ENCODE measurements at places on chromosomes 7 and 10.

GRCh38 chr7:75596727-75597614 lies 104.9 kb downstream of the SPDYE5 start:
- H3K27ac ChIP-seq, result no peak overlapping the region
- no peaks in the 10 kb centered on the region for H3K27me3 ChIP-seq
- DNase-seq, result no peak
- H3K36me3 ChIP-seq, result peaks cover 21% of the 10 kb centered on the region
- peaks cover 13% of the 10 kb centered on the region for H3K4me1 ChIP-seq

- no peak overlapping the region for H3K4me3 ChIP-seq
- no peak for DNase-seq
- no peak overlapping the region for H3K27ac ChIP-seq
- no peaks in the 10 kb centered on the region for H3K27me3 ChIP-seq
Observed at GRCh38 chr7:104048055-104048454, 58.6 kb upstream of the RELN start.

- no peaks in the 10 kb centered on the region for H3K4me1 ChIP-seq
- H3K27ac ChIP-seq, result no peak overlapping the region
- H3K4me3 ChIP-seq, result no peak overlapping the region
- no peaks in the 10 kb centered on the region for H3K27me3 ChIP-seq
- no peak for DNase-seq
Observed at GRCh38 chr7:2138146-2138765, 94.5 kb downstream of the MAD1L1 start.

- H3K4me3 ChIP-seq, result no peak overlapping the region
- no peaks in the 10 kb centered on the region for H3K36me3 ChIP-seq
- no peak overlapping the region for H3K27ac ChIP-seq
- H3K4me1 ChIP-seq, result peaks cover 42% of the 10 kb centered on the region
- no peaks in the 10 kb centered on the region for H3K27me3 ChIP-seq
Observed at GRCh38 chr7:539731-540411, 20.2 kb upstream of the PDGFA start.

GRCh38 chr10:95504246-95504691 lies 56.9 kb downstream of the SORBS1 start:
- H3K27ac ChIP-seq, result peak overlapping the region; percentile 87
- peaks cover 100% of the 10 kb centered on the region for H3K4me1 ChIP-seq
- H3K36me3 ChIP-seq, result no peaks in the 10 kb centered on the region
- DNase-seq, result no peak
- H3K4me3 ChIP-seq, result peak overlapping the region; percentile 30
- H3K27me3 ChIP-seq, result no peaks in the 10 kb centered on the region

DNA sequence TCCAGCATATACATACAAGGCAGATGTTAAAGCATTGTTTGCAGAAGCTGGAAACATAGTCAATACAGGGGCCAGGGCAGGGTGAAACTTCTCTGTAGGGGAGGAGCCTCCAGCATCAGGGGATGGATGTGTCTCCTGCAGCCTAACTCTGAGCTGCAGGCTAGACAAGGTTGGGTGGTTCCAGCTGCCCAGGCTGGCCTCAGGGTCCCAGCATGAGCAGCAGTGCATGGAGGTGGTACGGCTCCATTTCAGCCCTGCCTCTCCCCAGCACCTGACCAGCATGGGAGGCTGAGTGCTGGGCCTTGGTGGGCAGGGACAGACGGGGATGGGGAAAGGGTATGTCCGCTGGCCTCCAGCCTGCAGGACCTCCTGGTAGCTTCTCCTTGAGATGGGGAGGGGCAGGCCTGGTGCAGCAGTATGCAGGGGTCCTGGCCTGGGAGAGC lies 7.4 kb upstream of the TBRG4 start:
- H3K27me3 ChIP-seq, result no peaks in the 10 kb centered on the region
- H3K4me3 ChIP-seq, result no peak overlapping the region
- no peaks in the 10 kb centered on the region for H3K4me1 ChIP-seq
- H3K27ac ChIP-seq, result no peak overlapping the region
- DNase-seq, result no peak
- no peaks in the 10 kb centered on the region for H3K36me3 ChIP-seq

DNA sequence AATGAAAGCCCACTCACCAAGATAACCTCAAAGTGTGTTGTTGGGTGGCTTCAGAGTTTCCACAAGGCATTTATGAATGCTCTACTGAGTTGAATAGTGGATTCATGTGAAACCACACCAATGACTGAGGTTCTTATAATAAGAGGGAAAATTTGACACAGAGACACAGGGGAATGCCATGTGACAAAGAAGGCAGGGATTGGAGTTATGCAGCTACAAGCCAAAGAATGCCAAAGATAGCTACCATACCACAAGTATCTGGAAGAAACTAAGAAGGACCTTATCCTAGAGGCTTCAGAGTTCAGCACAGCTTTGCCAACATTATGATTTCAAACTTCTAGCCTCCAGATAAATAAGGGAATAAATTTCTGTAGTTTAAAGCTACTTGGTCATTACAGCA lies 68.0 kb upstream of the PCDH15 start:
- H3K36me3 ChIP-seq, result no peaks in the 10 kb centered on the region
- H3K27me3 ChIP-seq, result no peaks in the 10 kb centered on the region
- no peak overlapping the region for H3K27ac ChIP-seq
- DNase-seq, result no peak
- H3K4me3 ChIP-seq, result no peak overlapping the region

DNA sequence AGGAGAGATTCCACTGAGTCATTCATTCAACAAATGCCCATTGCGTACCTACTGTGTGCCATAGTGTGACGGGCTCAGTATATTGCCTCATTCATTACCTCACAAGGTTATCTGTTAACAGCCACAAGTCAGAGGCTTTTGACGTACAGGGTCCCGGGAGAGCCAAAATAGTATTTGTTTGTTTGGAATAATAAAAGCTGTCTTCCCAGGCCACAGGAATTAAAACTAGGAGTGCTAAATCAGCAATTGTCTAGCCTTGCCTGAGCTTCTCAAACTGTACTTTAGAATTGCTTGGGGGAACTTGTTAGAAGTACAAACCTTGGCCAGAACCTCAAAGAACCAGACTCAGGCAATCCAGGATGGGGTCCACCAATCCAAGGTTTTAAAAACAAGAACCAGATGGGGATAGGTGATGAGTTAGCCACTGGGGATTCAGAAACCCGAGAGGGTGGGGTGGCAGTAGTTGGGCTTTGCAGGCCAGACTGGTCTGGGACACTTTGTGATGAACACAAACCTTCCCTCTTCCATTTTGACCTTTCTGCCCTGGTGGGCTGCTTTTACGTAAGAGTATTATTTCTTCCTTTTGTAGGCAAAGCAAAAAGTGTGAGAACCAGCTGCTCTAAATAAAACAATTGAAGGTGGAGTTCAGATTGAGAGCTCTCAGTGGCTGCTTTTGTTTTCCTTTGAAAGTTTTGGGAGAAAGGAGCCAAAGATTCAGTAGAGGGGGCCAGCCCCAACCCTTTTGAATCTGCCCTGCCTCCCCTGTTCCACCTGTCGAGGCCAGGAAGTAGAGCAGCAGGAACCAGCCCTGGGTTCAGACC lies 113.0 kb upstream of the ANLN start:
- no peak for DNase-seq
- H3K27me3 ChIP-seq, result no peaks in the 10 kb centered on the region
- no peaks in the 10 kb centered on the region for H3K36me3 ChIP-seq
- no peak overlapping the region for H3K27ac ChIP-seq
- no peak overlapping the region for H3K4me3 ChIP-seq
- peaks cover 23% of the 10 kb centered on the region for H3K4me1 ChIP-seq

- H3K4me3 ChIP-seq, result no peak overlapping the region
- no peak for DNase-seq
- H3K4me1 ChIP-seq, result no peaks in the 10 kb centered on the region
- no peaks in the 10 kb centered on the region for H3K36me3 ChIP-seq
- no peaks in the 10 kb centered on the region for H3K27me3 ChIP-seq
Observed at GRCh38 chr10:114379631-114380041, 24.7 kb downstream of the AFAP1L2 start.

DNA sequence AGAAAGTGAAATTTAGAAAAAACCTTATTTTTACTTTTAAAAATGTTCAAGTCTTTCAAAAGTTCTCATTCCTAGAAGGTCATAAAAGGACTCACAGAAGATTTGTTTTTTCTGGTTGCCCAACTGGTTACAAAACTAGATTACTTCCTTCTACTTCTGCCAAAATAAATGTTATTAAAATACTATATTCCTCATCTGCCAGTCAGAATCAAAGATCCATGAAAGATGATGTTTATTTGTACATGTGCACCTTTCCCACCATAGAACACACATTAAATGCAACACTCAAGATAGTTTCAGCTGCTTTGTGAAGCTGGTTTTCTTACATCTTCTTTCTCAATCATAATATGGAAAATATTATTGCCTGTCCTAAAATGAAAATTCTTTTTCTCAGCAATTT lies 465.4 kb downstream of the ETV1 start:
- H3K27ac ChIP-seq, result no peak overlapping the region
- no peak overlapping the region for H3K4me3 ChIP-seq
- DNase-seq, result no peak
- no peaks in the 10 kb centered on the region for H3K27me3 ChIP-seq

DNA sequence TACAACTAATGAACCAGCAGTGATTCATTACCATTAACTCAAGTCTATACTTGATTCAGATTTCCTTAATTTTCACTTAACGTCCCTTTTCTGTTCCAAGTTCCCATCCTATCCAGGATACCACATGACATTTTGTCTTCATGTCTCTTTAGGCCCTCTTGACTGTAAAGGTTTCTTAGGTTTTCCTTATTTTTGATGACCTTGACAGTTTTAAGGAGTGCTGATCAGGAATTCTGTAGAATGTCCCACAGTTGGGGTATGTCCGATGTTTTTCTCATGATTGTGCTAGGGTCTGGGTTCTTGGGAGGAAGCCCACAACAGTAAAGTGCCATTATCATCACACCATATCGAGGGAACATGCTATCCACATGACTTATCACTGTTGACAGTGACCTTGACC lies 162.7 kb downstream of the PTPN20 start:
- no peaks in the 10 kb centered on the region for H3K27me3 ChIP-seq
- H3K4me3 ChIP-seq, result no peak overlapping the region
- H3K27ac ChIP-seq, result no peak overlapping the region
- H3K36me3 ChIP-seq, result no peaks in the 10 kb centered on the region
- no peak for DNase-seq
- H3K4me1 ChIP-seq, result no peaks in the 10 kb centered on the region

- no peak for DNase-seq
- H3K27me3 ChIP-seq, result no peaks in the 10 kb centered on the region
- H3K4me3 ChIP-seq, result no peak overlapping the region
- H3K27ac ChIP-seq, result no peak overlapping the region
Observed at GRCh38 chr10:93854975-93855374, 38.8 kb upstream of the SLC35G1 start.

DNA sequence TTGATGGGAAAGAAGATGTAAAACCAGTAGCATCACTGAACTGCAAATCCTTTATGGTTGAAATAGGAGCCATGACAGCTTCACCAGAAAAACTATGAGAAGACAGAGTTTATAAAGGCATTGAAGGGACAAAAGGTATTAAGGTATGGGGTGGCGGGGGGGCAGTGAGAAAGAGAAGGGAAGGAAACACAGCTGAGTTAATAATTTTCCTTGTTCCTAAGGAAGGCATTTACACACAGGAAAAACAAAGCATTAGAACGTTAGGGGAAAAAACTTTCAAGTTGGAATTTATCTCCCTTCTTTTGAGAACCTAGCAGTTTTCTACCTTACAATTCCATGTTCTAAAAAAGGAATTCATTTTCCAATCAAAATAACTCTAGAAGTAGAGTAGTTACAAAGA lies 4.4 kb downstream of the LARP4B start:
- no peaks in the 10 kb centered on the region for H3K36me3 ChIP-seq
- no peaks in the 10 kb centered on the region for H3K27me3 ChIP-seq
- H3K4me1 ChIP-seq, result peaks cover 25% of the 10 kb centered on the region
- no peak for DNase-seq

DNA sequence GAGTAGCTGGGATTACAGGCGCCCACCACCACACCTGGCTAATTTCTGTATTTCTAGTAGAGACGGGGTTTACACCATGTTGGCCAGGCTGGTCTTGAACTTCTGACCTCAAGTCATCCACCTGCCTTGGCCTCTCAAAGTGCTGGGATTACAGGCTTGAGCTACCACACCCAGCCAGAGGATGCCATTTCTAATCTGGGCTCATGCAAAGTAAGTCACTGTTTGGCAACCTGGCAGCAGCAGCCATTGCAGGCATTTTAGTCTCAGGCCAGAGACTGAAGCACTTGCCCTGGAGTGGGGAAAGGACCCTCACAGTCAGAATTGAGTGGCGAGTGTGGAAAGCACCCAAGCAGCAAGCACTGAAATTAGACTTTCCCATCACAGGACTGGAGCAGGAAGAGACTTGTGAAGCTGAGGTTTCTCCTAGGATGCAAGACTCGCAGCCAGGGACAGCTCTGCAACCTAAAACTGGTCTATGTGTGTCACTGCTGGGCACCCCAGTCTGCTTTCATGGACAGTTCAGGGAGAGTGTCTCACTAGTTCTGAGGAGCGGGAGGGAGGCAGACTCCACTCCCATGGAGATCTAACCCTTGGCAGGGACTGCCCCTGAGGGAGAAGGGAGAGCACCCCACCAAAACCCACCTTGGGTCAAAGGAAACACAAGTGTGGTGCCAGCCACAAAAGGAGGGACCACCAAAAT lies 27.6 kb downstream of the SNX13 start:
- no peak overlapping the region for H3K27ac ChIP-seq
- no peak for DNase-seq
- H3K4me3 ChIP-seq, result no peak overlapping the region
- no peaks in the 10 kb centered on the region for H3K27me3 ChIP-seq
- H3K36me3 ChIP-seq, result no peaks in the 10 kb centered on the region

All from thoracic aorta (tissue), 2 donors.